Fibroblast of villous mesenchyme (primary cell): ENCODE measurements at places on chromosomes 12 and 14. TPM values are rescaled to one million over a fixed set of nuclear protein-coding genes. Genes with fewer than 3 reads are reported as not detected.

The KRT4 gene
- total RNA-seq = not detected in 2 replicates

The RASSF8 gene
- total RNA-seq = 60.6 and 127 TPM in 2 replicates

The KRT85 gene
- total RNA-seq = not detected in 2 replicates

The MLEC gene
- total RNA-seq = 126 and 224 TPM in 2 replicates

The DEPDC4 gene
- total RNA-seq = 0.64 and 1.7 TPM in 2 replicates

The CLEC4A gene
- under 0.01 and 0.32 TPM in 2 replicates for total RNA-seq

The CIROP gene
- not detected in 2 replicates for total RNA-seq

The SAMD15 gene
- total RNA-seq = 1.3 and 1.6 TPM in 2 replicates

The TTC9 gene
- total RNA-seq = under 0.01 TPM in 2 replicates

The OAS2 gene
- 2.3 and 5.6 TPM in 2 replicates for total RNA-seq

The SYT1 gene
- total RNA-seq = 2.3 and 3.9 TPM in 2 replicates

The SLC41A2 gene
- 13.2 and 16.8 TPM in 2 replicates for total RNA-seq

The TAS2R9 gene
- total RNA-seq = not detected in 2 replicates

The SERPINA12 gene
- total RNA-seq = not detected in 2 replicates

The TPI1 gene
- 620 and 695 TPM in 2 replicates for total RNA-seq

The RFX4 gene
- not detected in 2 replicates for total RNA-seq

The SPTB gene
- total RNA-seq = under 0.01 TPM in 2 replicates

The CEP128 gene
- 8.2 and 10.0 TPM in 2 replicates for total RNA-seq

The PRKD1 gene
- total RNA-seq = 11.3 and 13.8 TPM in 2 replicates

The MYBPC1 gene
- not detected in 2 replicates for total RNA-seq

The MAP1LC3B2 gene
- total RNA-seq = 0.32 and 0.43 TPM in 2 replicates

The C12orf50 gene
- total RNA-seq = under 0.01 TPM in 1 of 2 replicates, not detected in the other

The TSPAN8 gene
- 0.43 TPM in 1 of 2 replicates, not detected in the other for total RNA-seq

The PLEKHH1 gene
- total RNA-seq = 0.43 and 0.64 TPM in 2 replicates

The RBM25 gene
- total RNA-seq = 33.8 and 44.0 TPM in 2 replicates

The SLC7A7 gene
- 3.9 and 5.5 TPM in 2 replicates for total RNA-seq

The CKB gene
- total RNA-seq = 9.0 and 17.7 TPM in 2 replicates

The FGF23 gene
- not detected in 2 replicates for total RNA-seq

The CD69 gene
- total RNA-seq = not detected in 2 replicates

The HOXC4 gene
- total RNA-seq = under 0.01 and 1.6 TPM in 2 replicates

The DAO gene
- total RNA-seq = not detected in 2 replicates

The NFATC4 gene
- total RNA-seq = 56.4 and 68.2 TPM in 2 replicates

The HSPB8 gene
- total RNA-seq = 11.6 and 22.0 TPM in 2 replicates

The SLC10A1 gene
- total RNA-seq = not detected in 2 replicates

The CHD8 gene
- 59.3 and 85.1 TPM in 2 replicates for total RNA-seq

The PRR4 gene
- total RNA-seq = 2.3 and 3.5 TPM in 2 replicates
